ENCODE measurements at places on chromosomes 7 and 10.
A peak's percentile ranks its signal among the peaks of the same experiment; 100 is the strongest.

DNA sequence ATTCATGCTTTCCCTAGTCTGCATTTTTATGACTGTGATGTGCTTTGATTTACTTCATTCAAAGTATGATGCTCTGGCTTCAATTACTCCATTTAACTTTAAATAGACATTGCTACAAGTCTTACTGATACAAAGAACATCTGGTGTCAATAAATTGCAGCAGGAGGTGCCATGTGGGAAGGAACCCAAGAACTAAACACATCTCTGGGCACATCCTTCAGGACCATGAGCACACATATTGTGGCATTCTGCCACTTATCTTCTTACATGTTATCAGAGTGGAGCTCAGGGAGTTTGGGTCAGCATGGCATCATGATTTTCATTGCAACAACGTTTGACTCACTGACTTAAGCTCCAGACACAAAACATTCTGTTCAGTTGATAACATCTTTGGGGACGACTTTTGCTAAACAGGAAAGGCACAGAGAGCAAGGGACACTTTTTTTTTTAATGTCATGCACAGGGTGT, 227.0 kb downstream of the DKK1 start:
- no peak for DNase-seq

GRCh38 chr10:31705136-31705535, 223.5 kb downstream of the ARHGAP12 start:
- no peak for DNase-seq

DNA sequence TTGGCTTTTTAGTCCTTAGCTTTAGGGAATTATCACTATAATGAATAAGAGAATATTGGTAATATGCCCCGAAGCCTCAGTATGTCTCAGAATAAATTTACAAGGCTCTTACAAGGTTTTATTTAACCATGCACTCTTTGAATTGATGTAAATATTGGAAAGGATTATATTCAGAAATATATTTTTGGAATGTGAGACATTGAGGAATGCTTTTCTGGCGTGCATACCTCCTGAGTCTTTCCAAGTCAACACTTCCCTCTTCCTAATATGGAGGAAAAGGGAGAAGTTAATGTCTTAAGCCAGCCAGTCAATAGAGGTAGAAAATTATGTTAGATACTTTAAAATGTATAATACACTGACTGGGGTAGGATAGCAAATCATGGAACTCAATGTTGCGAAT, 1.2 kb upstream of the OR2F1 start:
- no peak for DNase-seq

DNA sequence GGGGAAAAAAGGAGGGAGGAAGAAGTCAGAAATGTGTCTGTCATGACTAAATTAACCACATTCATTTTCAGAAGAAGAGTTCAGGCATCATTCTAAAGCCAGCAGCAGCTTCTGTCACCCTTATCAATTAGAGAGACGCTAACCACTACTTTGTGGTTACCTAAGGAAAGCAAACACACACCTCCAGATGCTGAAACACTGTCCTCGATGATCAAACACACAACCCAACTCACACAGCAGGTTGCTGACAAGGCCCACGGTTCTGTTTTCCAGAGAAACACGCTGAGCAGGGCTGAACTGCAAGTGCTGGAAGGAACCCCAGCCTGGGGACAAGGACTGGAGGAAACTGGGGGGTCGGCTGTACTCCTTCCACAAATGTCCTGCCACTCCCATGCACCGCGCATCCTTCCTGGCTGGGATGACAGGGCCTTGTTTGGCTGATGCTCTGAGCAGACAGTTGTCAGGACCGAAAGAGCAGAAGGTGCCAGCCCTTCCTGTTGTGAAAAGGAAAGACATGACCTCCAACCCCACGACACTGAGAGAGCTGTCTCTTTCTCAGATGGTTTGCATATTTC, 36.6 kb downstream of the PRKCQ start:
- peak; percentile 22 for DNase-seq

- DNase-seq, result no peak
Measured at GRCh38 chr7:40843338-40843985, 708.7 kb downstream of the SUGCT start.

DNA sequence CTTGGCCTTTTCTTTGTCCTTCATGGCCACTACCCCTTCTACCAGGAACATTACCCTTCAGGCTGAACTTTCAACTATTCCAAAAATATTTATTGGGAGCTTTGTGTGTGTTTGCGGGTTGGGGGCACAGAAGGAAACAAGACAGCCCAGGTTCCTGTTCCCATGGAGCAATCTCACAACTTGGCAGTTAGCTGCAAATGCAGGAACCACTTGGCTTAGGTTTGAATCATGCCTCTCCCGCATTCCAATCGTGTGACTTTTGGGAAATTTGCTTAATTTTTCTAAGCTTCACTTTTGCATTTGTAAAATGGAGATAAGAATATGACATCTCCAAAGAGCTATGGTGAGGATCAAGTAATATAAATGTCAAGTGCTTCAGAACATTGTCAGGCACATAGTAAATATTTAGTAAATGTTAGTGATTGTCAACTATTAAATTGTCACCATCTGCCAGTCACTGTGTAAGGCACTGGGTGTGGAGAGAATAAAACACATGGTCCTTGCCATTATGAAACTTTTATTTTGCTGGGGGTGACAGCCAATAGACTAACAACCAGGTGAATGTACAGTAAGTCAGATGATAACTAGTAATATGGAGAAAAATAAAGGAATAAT, 277.1 kb downstream of the SNX13 start:
- no peak for DNase-seq

DNA sequence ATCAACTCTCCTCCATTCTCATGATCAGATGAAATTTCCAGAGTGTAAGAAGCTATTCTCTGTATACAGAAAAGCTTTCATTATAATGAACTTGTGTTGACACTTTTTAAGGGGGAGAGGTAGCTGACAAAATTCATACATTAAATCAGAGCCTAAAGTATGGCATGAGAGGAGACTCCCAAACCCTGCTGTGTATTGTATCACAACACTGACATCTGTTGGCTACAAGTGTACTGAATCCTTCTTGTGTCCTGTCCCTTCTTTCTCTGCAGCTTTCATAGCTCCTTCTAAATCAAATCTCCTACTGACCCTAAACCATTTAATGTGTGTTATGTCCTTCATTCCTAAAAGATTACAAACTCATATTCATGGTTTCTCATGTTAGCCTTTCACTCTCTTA, 70.9 kb downstream of the GCC1 start:
- peak; percentile 44 for DNase-seq

DNA sequence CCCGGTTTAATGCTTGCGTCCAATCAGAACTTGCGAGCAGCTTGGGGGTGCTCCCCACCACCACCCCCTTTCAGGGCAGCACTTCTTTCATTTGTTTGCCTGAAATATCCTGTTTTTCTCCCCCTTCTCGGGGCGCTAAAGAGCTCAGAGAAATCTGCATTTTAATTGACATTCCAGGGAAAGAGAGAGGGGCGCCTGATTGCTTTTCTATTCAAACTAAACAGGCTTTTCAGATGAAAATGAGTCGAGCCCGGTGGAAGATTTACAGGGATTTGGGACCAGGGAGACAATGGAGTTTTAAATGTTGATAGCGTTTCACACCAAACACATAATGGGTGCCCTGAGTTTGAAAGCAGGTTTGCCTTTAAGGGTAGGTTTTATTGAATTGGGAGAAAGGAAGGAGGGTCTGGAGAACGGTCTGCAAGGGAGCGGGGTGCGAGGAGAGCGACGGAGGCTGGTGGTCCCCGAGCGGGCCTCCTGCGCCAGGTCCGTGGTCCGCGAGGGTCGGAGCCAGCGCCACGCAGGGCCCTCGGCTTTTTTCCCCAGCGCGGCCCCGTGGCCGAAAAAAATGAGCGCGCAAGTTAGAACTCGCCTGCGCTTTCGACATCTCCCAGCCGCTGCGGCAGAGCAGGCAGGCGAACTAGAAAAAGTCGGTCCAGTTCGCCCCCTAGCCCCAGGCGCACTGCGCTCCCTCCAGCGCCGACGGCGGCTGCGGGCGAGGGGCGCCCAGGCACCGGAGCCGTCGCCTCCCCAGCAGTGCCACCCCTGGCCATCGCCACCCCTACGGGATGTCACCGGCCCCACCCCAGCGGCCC, 1.3 kb downstream of the FGFR2 start:
- no peak for DNase-seq

DNA sequence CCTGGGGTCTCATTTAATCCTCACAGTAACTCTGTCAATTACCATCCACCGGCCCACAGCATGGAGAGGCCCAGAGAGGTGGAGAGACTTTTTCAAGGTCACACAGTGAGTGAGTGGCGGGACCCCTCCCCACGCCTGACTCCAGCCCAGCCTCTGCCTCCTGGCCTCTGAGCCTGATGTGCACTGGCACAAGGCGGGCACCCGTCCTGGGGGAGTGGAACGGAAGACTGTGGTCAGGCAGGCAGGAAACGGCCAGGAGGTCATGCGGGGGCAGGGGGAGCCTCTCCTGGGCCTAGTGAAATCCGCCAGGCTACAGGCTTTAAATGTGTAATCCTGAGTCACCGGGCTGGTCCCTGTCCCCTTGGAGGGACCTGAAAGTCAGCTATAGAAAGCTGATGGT, 32.2 kb downstream of the ZCCHC24 start:
- DNase-seq, result no peak

GRCh38 chr10:71837098-71837827, 13.8 kb downstream of the PSAP start:
- no peak for DNase-seq

- DNase-seq, result no peak
Measured at GRCh38 chr10:30057421-30057841, 2.0 kb downstream of the JCAD start.

- no peak for DNase-seq
Measured at GRCh38 chr10:11429439-11430052, 181.9 kb downstream of the USP6NL start.

GRCh38 chr10:119176166-119176565, 2.4 kb downstream of the PRDX3 start:
- DNase-seq, result no peak

- no peak for DNase-seq
Measured at GRCh38 chr10:127739908-127740307, 2.9 kb downstream of the FOXI2 start.

GRCh38 chr7:2736411-2736914, 48.5 kb downstream of the AMZ1 start:
- DNase-seq, result no peak

DNA sequence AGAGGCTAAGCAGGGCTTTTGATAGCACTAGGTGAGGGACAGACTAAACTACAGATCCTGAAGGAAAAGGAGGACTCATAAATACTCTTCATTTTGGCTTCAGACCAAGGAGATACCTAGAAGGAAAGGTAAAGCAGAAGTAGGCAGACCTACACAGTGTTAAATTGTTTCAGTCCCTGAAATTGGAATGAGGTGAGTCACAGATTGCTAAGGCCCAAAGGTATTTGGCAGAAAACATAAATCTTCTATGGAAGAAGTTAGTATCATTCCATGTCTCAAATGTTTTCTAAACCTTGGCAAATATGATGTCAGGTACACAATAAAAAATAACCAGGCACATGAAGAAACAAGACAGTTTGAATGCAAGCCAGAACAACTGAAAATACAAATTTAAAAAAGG, 30.0 kb downstream of the MTERF1 start:
- no peak for DNase-seq

DNA sequence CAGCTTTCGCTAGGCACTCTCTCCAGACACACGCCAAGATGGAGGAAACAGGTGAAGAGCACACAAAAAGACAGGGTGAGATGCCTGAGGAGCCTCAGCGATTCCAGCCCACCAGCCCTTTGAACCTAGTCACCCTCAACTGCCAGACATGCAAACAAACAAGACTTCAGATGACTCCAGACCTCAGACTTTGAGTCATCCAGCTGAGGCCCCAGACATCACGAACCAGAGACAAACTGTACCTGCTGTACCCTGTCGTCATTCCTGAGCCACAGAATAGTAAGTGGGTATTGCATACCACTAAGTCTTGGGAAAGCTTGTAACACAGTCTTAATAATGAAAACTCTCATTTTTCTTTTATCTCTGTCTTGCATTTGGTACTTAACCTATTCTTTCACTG, 126.6 kb upstream of the LSM8 start:
- no peak for DNase-seq

DNA sequence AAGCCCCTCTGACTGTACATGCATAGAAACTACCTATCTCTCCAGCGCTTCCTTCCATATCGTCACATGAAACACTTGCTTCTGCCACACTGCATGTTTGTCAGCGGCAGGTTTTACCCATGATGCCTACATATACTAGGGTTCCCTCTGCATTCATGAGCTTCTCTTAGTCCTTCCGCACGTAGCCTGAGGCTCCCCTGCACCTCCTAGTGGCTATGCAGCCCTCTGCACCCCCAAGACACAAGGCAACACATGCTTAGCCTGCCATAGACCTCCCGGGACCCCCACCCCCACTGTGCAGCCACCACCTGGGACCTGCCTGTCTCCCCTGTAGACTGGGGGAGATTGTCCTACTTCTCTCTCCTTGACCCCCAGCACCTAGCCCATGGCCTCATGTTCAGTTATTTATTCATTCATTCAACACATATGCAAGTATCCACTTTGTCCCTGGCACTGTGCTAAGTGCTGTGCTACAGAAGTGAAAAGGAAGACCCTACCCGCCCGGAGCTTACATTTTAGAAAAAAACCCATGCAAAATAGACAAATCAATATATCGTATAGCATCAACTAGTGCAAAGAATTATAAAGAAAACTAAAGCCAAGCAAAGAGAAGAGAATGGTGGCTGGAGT, 23.5 kb downstream of the TMEM273 start:
- no peak for DNase-seq

- DNase-seq, result no peak
Measured at GRCh38 chr7:30616318-30616717, 21.6 kb downstream of the GARS1 start.

GRCh38 chr10:83023662-83024061, 1115.6 kb upstream of the GHITM start:
- DNase-seq, result no peak

- DNase-seq, result no peak
Measured at GRCh38 chr10:78597796-78598555, 470.8 kb upstream of the ZMIZ1 start.

DNA sequence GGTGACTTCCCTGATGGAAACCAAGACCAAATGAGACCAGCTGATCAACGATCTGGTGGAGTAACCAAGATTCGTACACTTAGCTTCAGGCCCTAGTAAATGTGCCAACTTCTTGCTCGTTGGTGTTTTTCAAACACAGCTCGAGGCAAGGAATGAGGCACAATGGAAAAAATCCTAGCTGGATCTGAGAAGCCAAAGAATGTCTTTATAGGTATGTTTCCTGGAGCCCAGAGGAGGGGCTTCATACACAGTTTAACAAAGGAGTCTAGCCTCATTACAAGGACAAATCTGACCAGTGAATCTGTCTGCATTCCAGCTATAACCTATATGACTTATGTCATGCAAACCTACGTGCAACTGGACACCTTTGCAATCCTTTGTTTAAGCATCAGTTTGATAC, 3.7 kb downstream of the COL17A1 start:
- no peak for DNase-seq

Measured in T-helper 2 cell (primary cell).